ENCODE measurements at places on chromosomes 2 and 18. TPM values are rescaled to one million over a fixed set of nuclear protein-coding genes. Genes with fewer than 3 reads are reported as not detected.
A peak's percentile ranks its signal among the peaks of the same experiment; 100 is the strongest.

ACMSD gene
- not detected for total RNA-seq

DNA sequence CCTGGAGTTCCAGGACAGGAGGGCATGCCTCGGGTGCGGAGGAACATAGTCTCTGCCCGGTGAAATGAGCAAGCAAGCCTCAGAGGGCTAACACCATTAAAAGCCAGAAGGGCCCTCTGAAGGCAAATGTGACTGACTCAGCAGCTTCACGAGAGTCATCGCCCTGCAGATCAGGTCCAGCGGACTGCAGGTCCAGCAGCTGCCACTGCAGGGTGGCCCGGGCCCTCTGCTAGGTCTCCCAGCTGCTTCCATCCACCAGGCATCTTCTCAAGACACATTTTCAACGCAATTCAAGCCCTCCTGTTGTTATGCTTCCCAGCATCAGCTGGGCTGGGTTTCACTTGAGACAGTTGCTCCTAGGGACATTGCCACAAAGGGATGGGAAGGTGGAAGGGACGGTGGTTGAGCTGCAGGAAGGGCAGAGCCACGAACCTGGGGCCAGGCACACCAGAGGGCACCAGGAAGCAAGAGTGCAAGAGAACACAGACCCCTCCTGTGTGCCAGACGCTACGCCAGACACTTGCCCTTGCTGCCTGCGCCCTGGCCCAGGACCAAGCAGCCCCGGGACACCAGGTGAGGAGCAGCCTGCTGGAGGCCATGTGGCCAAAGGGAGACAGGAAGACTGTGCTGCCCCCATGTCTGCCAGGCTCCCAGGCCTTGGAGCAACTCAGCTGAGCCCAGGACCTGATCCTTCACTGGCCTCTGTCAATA, 173.0 kb downstream of the HDAC4 start:
- no peak for DNase-seq

TUBA3D gene
- total RNA-seq: not detected

GRCh38 chr2:162090109-162090508, 16.1 kb upstream of the DPP4 start:
- DNase-seq: peak; percentile 84

DNA sequence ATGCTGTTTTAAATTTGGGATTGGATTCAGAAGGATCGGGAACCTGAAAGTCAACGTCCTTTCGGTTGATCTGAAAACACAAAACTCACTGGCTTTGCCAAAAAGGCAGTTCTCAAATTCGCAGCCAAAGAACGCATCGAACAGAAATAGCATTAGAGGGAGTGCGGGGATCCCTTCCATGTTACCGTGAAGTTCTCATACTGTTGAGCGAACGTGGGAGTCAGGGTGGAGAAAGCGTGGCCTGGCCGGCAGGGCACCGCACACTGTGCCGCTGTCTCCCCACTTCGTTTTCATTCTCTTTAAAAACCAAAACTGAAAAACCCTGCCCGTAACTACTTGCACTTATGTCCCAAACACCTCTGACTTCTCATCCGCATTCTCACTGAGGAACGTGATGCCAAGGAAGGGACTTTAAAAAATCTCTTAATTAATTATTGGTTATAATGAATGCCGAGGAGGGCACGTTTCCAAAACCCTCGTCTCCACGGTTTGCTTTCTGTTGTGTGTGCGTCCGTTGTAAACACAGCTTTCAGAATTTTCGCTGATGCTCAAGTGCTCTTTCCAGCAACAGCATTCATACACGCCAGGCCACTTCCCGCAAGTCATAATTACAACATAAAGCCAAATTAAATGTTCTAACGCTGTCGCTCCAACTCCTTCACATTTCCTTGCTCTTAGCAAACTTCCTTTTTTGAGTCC, 60.9 kb upstream of the TWIST2 start:
- DNase-seq: no peak

GRCh38 chr18:33404244-33404873, 36.2 kb downstream of the CCDC178 start:
- DNase-seq: peak; percentile 16
